ENCODE measurements at places on chromosomes 12 and 14. TPM values are rescaled to one million over a fixed set of nuclear protein-coding genes. Genes with fewer than 3 reads are reported as not detected.

KRT6C gene
- not detected for total RNA-seq

EIF2S3B gene
- total RNA-seq: 1.8 TPM

XRCC3 gene
- 25.7 TPM for total RNA-seq

CELA1 gene
- not detected for total RNA-seq

SPX gene
- 2.6 TPM for total RNA-seq

ADIPOR2 gene
- total RNA-seq: 83.6 TPM

C12orf60 gene
- total RNA-seq: 3.5 TPM

SLC22A17 gene
- 26.2 TPM for total RNA-seq

OTOGL gene
- total RNA-seq: 0.31 TPM

NANOG gene
- total RNA-seq: 0.64 TPM

TROAP gene
- total RNA-seq: 44.7 TPM

DLGAP5 gene
- total RNA-seq: 32.9 TPM

SMIM41 gene
- total RNA-seq: not detected

ZBTB42 gene
- total RNA-seq: 12.6 TPM

HHIPL1 gene
- 0.65 TPM for total RNA-seq

DNA sequence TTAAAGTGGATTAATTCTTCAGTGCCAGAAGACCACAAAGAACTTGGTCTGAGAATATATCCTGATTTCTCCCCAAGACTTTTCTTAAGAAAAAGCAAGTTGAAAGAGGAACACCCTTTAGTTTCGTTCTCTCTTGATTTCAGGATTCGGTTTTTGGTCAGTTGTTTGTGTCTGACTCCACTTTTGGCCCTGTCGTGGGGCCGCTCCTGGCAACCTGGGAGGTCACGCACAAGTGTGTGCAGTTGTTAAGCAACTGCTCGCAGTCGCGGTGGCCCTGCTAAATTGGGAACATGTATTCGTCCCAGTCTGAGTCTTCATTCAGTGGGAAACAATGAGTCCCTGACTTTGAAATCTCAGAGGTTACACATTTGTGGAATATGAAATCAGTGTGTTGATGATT, 68.7 kb downstream of the RGS6 start:
- H3K27me3 ChIP-seq: no peaks in the 10 kb centered on the region
- no peaks in the 10 kb centered on the region for H3K36me3 ChIP-seq
- no peak for DNase-seq
- H3K27ac ChIP-seq: no peak overlapping the region
- no peak overlapping the region for H3K4me3 ChIP-seq

- H3K4me1 ChIP-seq: peaks cover 8% of the 10 kb centered on the region
- peaks cover 57% of the 10 kb centered on the region for H3K27me3 ChIP-seq
These were observed 1.2 kb downstream of the PITPNM2 start for GRCh38 chr12:123149501-123150274.

GRCh38 chr14:63186453-63186852, 17.8 kb upstream of the RHOJ start:
- DNase-seq: no peak
- no peak overlapping the region for H3K4me3 ChIP-seq
- H3K4me1 ChIP-seq: peaks cover 3% of the 10 kb centered on the region
- no peak overlapping the region for H3K27ac ChIP-seq
- no peaks in the 10 kb centered on the region for H3K36me3 ChIP-seq
- no peaks in the 10 kb centered on the region for H3K27me3 ChIP-seq

DNA sequence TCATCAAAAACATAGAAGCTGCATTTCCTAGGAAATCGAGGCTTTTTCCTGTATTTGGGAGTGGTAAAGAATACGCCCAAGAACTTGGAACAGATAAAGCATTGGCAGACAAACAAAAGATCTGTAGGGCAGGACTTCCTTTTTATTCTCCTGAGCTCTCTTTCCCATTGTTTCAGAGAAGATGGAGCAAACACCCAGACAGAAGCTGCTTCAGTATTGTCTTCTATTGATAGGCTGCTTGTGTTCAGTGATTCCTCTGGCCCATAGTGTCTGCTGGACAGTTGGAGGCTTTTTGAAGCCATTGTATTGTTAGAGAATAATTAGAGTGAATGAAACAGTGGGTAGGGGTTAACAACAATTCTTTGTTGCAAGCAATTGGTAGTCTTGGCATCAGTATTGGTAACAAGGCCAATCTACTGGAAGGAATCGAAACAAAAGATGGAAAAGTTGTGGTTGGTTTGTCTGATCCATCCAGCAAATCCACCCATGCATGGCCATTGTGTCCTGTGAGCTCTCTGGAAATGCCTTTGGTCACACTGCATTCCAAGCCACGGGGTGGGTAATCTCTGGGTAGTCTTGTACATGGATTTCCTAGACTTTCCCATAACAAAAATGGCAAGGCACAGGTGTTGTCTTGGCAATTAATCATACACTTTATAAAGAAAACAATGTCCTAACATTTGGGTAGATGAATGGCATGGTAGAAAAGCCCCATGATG, 424.8 kb downstream of the RAD51B start:
- H3K4me3 ChIP-seq: no peak overlapping the region
- peak overlapping the region; percentile 49 for H3K27ac ChIP-seq
- no peaks in the 10 kb centered on the region for H3K36me3 ChIP-seq
- no peak for DNase-seq
- peaks cover 66% of the 10 kb centered on the region for H3K4me1 ChIP-seq

- no peak overlapping the region for H3K4me3 ChIP-seq
- H3K36me3 ChIP-seq: no peaks in the 10 kb centered on the region
- DNase-seq: no peak
- no peak overlapping the region for H3K27ac ChIP-seq
- H3K27me3 ChIP-seq: peaks cover 21% of the 10 kb centered on the region
These were observed 492.9 kb upstream of the TBX3 start for GRCh38 chr12:115176741-115177400.

- H3K27ac ChIP-seq: peak overlapping the region; percentile 34
- H3K4me1 ChIP-seq: peaks cover 7% of the 10 kb centered on the region
- peaks cover 1% of the 10 kb centered on the region for H3K36me3 ChIP-seq
- no peaks in the 10 kb centered on the region for H3K27me3 ChIP-seq
- DNase-seq: no peak
These were observed 130.9 kb upstream of the PLEKHA5 start for GRCh38 chr12:18998343-18999261.

GRCh38 chr14:95163132-95163531, 5.8 kb upstream of the DICER1 start:
- peaks cover 22% of the 10 kb centered on the region for H3K4me1 ChIP-seq
- H3K27me3 ChIP-seq: no peaks in the 10 kb centered on the region
- no peak for DNase-seq
- H3K36me3 ChIP-seq: peaks cover 6% of the 10 kb centered on the region
- no peak overlapping the region for H3K4me3 ChIP-seq
- no peak overlapping the region for H3K27ac ChIP-seq

- H3K4me3 ChIP-seq: no peak overlapping the region
- no peak overlapping the region for H3K27ac ChIP-seq
- peaks cover 11% of the 10 kb centered on the region for H3K27me3 ChIP-seq
- no peak for DNase-seq
These were observed 156.2 kb downstream of the CAND1 start for GRCh38 chr12:67425394-67425793.

GRCh38 chr14:80973931-80974641, 18.7 kb downstream of the TSHR start:
- H3K27me3 ChIP-seq: peaks cover 11% of the 10 kb centered on the region
- H3K4me1 ChIP-seq: peaks cover 2% of the 10 kb centered on the region
- H3K27ac ChIP-seq: no peak overlapping the region
- H3K4me3 ChIP-seq: no peak overlapping the region
- DNase-seq: no peak

- peaks cover 8% of the 10 kb centered on the region for H3K4me1 ChIP-seq
- H3K27me3 ChIP-seq: no peaks in the 10 kb centered on the region
- peak overlapping the region; percentile 2 for H3K27ac ChIP-seq
- no peak for DNase-seq
These were observed 91.3 kb downstream of the ITPR2 start for GRCh38 chr12:26741584-26742227.

DNA sequence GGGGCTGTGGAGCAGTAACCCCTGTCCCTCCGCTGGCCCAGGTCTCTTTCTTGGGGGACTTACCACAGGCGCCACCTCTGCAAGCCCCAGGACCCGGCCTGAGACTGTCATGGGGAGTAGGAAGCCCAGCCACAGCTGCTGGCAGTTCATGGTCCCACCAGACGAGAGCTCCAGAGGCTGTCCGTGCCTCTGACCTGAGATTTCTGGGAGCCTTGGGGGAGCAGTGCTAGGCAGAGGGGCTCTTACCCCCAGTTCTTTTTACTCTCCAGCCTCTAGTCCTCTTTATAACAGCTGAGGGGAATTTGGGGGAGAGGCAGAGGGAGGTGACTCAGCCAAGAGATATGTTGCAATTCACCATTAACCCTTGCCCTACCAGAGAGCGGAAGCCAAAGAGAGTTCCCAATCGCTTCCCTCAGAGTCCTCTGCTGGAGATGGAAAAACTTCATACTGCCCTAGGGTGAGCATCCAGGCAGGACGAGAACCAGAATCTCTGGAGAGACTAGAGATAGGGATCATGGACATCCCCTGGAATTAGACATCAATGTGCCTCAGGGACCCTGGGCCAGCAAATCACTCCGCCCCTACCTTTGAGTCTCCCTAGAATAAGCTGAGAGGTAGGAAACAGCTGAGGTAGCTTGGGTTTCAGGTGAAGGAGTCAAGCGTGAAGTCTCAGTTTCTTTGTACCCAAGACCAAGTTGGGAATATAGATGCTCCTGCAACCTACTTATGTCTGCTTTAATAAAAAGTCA, at the start of gene MMP19:
Gene MMP19, minus strand, starts transcription at position 256 of the 749 bp plus-strand sequence. Its CDS starts 106 bp downstream, at position 150.
- H3K4me1 ChIP-seq: no peaks in the 10 kb centered on the region
- no peak within 1 kb of the TSS for H3K4me3 ChIP-seq
- H3K27me3 ChIP-seq: peaks cover 4% of the 10 kb centered on the region
- H3K27ac ChIP-seq: peak within 1 kb of the TSS; percentile 20

GRCh38 chr12:132030367-132031038, 80.8 kb downstream of the EP400 start:
- no peak overlapping the region for H3K27ac ChIP-seq
- peaks cover 25% of the 10 kb centered on the region for H3K36me3 ChIP-seq

DNA sequence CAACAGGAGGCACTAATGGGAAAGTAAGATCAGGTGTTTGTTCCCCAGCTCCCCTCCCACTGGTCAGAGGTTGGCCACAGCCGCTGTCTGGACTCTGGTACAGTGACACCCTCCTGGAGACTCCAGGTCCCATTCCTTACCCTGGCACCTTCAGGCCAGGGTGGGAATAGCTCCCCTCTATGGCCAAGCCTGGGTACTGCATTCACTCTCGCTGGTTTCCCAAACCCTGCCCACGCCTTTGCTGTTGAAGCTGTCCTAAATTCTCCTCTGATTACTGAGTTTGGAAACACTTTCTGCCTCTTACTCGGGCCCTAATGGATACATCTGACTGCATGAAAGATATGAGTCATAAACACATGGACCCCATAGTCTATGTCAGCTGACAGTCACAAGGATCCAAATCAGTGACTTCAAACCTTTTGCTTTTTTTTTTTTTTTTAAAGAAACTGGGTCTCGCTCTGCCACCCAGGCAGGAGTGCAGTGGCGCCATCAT, 17.9 kb downstream of the HRK start:
- H3K27me3 ChIP-seq: peaks cover 2% of the 10 kb centered on the region
- H3K4me3 ChIP-seq: no peak overlapping the region
- peaks cover 1% of the 10 kb centered on the region for H3K36me3 ChIP-seq
- no peak overlapping the region for H3K27ac ChIP-seq
- no peak for DNase-seq

DNA sequence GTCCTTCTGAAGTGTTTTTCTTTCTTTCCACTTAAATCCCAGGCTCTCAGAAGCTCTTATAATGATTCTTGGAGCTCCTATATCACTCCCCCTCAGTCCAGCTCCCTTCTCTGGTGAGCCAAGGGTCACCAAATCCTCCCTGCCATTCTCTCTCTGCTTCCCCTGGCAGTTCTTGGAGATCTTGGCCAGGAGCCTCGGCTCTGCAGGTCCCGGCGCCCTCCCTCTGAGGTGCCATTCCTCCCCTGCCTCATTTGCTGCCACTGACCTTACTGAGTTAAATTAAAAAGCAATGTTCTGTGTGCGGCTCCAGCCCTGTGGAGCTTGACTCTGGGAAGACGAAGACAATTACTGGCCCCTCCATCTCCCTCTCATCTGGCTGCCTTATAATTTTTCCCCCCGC, 7.0 kb downstream of the CISTR start:
- H3K36me3 ChIP-seq: no peaks in the 10 kb centered on the region
- no peaks in the 10 kb centered on the region for H3K4me1 ChIP-seq
- H3K27me3 ChIP-seq: peaks cover 48% of the 10 kb centered on the region
- DNase-seq: no peak
- H3K4me3 ChIP-seq: no peak overlapping the region
- H3K27ac ChIP-seq: no peak overlapping the region
